ENCODE measurements at places on chromosomes 11 and 22.

- no peak for DNase-seq
Measured at GRCh38 chr11:78820741-78821140, 246.1 kb upstream of the NARS2 start.

DNA sequence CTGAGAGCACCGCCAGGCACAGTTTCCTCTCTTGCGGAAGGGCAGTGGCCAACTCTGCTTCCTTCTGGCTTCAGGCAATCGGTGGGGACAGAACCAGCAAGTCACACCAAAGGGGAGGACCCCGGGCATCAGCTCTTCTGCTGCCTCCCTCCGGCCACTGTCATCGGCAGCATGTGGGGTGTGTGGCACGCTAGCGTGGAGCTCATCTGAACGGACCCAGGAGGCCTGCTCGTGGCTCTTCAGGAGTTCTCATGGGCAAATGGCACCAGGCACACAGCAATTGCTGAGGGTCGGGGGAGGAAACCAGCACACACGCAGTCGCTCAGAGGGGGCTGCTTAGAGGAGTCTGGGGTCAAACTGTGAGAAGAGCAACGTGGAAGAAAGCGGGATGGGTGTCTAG lies 26.9 kb downstream of the B3GAT1 start:
- DNase-seq = no peak

GRCh38 chr11:61745781-61746441 lies 6.5 kb upstream of the MYRF start:
- DNase-seq = no peak

GRCh38 chr11:45471266-45471665 lies 185.1 kb upstream of the SYT13 start:
- DNase-seq = no peak

GRCh38 chr11:127651175-127651887 lies 650.8 kb upstream of the KIRREL3 start:
- DNase-seq = peak; percentile 55

DNA sequence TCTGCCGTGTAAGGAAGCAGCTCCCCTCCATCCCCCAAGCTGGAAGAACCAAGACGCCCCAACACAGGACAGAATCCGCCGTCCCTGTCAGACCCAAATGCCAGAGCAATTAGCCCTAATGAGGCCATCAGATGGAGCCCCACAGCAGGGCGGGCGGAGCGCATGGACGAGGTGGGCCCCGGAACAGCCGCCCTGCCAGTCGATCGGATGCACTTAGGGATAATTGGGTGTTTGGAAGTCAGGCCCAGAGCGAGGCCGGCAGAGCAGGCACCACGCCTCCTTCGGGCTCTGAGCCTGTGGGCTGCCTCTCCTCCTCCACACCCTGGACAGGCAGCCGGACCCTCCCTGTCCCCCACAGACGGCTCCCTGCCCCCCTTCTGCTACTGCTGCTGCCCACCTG lies 5.5 kb upstream of the TH start:
- no peak for DNase-seq
